ENCODE measurements at places on chromosomes 11 and 22.
A peak's percentile ranks its signal among the peaks of the same experiment; 100 is the strongest.

GRCh38 chr11:81220146-81220895 is 1513.3 kb downstream of the FAM181B start:
- DNase-seq, result no peak

GRCh38 chr11:94002226-94002625 is 18.9 kb upstream of the HEPHL1 start:
- no peak for DNase-seq

DNA sequence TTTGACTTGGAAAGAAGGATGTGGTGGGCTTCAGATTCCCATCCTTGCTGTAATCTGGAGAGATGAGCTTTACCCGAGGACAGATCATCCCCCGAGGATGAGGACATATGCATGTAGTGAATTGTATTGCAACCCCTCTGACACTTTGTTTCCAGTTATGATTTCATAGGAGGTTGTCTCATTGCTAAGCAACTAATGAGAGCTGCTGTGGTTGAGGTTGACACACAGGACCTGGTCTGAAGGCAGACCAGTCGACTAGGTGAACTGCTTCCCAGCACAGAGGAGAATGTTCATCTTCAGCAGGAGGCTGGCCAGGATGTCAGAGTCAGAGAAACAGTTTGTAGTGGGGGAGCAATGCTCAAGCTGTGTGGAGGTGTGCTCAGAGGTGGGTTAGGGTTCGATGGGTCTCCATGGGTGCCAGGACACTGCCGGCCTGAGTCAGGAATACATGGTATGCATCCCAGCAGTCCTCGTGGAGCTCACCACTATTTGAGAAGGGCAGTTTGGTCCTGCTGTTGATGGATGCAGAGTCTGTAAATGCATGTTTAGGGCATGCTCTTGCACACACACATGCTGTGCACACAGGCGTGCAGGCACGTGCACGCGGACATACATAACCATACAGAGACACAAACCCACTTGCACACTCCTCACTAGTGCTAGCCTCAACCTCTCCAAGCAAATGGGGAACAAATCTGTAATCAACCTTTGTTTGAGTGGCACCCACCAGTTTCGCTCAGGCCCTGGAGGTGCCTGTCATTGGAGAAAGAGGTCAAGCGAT is 153.7 kb downstream of the TBC1D22A start:
- DNase-seq, result no peak

- peak; percentile 59 for DNase-seq
Measured at GRCh38 chr11:57349491-57350274, 11.5 kb downstream of the P2RX3 start.

GRCh38 chr11:73215191-73216134 is 2.6 kb upstream of the P2RY2 start:
- no peak for DNase-seq

GRCh38 chr22:49738006-49738405 is 89.7 kb downstream of the BRD1 start:
- no peak for DNase-seq

DNA sequence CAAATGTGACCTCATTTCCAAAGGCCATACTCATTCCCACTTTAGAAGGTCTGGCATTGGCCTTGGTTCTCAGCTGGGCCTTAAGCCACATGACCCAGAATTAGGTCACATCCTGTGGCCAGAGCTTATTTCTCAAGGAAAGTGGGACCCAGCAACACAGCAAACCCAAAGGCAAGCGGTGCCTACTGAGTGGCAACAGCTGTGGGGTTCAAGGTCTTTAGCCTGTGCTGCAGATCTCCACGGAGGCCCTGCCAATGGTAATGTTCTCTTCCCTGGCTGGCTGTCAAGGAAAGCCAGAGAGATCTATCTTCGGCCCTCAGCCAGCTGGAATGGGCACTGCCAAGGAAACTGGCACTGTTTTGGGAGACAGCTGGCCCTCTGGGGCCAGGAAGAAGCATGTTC is 41.5 kb upstream of the TP53I11 start:
- no peak for DNase-seq

- no peak for DNase-seq
Measured at GRCh38 chr22:26115266-26115665, 54.0 kb upstream of the SEZ6L start.

DNA sequence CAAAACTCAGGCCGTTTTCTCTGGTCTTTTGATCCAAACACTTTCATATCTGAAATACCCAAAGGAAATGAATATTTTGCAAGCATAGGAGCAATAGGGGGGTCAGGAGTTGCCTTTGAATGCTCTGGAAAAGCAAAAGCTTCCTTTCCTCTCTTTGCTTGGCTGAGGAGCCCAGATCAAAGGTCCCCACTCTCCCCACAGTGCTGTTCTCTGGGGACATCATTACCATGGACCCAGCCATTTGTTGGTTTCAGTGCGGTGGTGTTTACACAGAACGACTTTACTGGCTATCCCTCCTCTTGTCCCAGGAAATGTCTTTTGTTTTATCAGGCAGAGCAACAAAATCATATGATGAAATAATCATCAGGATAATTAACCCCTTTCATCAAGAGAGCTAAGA is 1089.1 kb downstream of the TBC1D22A start:
- DNase-seq, result no peak

DNA sequence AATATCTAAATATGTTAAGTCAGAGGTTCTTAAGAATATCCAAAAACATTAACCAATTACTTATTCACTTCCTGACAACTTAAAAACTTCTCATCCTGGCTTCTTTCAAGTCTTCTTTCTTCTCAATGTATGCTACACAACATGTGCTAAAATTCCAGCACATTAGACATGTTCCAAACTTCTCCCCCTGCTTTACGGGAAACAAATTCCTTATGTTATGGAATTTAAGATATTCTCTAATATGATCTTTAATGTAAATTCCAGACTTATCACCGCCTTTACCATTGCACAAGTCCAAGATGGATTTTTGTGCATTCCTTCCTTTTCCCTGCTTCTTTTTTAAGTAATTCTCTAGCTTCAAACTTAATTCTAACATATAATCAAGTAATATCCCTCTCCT is 964.5 kb upstream of the CHORDC1 start:
- no peak for DNase-seq

GRCh38 chr22:36365020-36365411 is 22.8 kb downstream of the MYH9 start:
- peak; percentile 88 for DNase-seq

DNA sequence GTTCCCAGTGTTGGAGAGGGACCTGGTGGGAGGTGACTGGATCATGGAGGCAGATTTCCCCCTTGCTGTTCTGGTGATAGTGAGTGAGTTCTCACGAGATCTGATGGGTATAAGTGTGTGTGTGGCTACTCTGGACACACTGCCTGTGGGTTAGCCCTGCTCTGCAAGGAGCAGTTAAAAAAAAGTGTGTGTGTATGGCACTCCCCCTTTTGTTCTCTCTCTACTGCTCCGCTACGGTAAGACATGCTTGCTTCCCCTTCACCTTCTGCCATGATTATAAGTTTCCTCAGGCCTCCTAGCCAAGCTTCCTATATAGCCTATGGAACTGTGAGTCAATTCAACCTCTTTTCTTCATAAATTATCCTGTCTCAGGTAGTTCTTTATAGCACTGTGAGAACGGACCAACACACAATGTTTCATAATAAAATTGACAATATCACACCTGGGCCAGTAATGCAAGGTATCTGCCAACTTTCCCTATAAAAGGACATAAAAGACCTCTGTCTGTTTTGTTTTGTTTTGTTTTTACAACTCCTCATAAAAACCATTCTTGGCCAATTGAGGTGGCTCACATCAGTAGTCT is 20.2 kb downstream of the CLTCL1 start:
- no peak for DNase-seq

GRCh38 chr22:20246368-20247009 is 21.6 kb downstream of the RTN4R start:
- no peak for DNase-seq

DNA sequence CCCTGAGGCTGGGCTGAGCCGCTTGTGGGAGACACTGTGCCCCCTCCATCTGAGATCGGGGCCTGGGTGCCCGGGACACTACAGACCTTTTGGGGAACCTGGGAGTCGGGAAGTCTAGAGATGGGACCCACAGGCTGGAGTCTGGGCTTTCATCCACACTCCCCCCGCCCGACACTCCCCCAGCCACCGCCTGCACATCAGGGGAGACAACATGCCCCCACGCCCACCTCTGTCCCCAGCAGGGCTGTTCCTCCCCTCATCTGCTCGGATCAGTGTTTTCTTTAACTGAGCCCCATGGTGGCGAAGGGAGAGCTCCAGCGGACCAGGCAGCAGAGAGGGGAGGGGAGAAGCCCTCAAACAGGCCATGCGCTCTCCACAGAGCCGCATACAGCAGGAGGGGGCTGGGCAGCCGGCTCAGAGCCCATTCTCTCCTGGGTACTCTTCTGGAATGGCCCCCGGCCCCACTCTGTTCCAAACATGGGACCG is 174.7 kb downstream of the IGLL1 start:
- DNase-seq, result no peak

- DNase-seq, result no peak
Measured at GRCh38 chr11:65912845-65913244, 6.0 kb downstream of the C11orf68 start.

- DNase-seq, result peak; percentile 93
Measured at GRCh38 chr22:17084554-17085276, at the start of gene IL17RA. IL17RA (plus strand) TSS chr22:17085000; CDS start chr22:17085092, 92 bp downstream.

- no peak for DNase-seq
Measured at GRCh38 chr11:35747668-35748067, 85.1 kb downstream of the TRIM44 start.

DNA sequence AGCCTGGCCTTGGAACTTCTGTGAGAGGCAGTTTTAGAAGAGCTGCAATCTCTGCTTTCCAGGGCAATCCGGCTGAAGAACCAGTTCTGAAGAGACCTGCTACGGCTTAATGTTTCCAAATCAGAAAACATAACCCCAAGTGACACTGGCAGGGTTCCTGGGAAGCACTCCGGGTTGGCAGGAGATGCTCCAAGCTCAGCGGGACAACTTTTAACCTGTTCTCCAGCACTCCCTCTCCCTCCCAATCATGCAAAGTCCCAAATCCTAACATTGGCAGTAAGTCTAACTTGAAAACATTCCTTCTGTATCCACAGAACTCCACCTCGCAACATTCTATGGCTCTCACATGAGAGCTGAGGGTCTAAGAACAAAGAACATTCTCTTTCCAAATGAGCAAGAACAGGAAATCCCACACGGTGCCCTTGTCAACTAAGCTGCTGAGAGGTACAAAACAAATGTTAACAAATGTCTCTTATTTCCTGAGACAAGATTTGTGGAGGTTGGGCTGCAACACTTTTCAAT is 48.5 kb upstream of the MN1 start:
- DNase-seq, result no peak

DNA sequence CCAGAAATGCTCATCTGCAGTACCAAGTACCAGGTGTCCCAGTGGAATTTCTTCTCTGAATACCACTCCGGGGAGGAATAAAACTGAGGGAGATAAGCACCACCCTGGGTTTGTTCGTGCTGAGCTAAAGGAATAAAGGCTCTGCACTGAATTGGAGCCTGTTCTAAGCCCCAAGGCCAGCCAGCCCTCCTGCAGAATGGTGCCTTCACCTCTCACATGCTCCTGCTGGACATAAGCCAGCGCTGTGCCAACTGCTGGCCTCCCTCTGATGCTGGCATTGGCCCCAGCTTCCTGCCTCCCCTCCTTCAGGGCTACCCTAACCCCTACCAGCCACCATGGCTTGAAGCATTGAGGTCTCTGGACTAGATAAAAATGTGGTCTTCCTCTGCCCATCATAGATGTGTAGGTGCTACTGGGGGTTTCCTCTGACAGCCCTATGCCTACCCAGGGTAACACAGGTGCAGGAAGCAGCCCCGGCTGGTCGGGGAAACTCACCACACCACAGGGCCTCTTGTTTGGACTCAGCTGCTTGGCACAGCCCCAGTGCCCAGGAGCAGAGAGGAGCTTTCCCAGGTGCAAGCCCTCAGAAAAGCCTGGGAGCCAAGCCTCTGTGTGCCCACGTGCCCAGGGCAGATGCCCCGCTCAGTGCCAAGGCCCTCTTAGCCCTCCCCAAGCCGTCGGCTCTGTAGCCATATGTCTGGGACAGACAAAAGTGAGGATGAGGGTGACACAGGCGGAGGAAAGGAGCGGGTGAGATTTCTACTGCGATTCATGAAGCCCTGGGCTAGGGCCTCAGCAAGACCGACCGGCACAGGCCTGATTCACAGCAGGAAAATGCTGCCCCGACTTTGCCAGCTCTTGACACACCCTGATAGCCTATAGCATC is 34.1 kb upstream of the JAM3 start:
- DNase-seq, result no peak

DNA sequence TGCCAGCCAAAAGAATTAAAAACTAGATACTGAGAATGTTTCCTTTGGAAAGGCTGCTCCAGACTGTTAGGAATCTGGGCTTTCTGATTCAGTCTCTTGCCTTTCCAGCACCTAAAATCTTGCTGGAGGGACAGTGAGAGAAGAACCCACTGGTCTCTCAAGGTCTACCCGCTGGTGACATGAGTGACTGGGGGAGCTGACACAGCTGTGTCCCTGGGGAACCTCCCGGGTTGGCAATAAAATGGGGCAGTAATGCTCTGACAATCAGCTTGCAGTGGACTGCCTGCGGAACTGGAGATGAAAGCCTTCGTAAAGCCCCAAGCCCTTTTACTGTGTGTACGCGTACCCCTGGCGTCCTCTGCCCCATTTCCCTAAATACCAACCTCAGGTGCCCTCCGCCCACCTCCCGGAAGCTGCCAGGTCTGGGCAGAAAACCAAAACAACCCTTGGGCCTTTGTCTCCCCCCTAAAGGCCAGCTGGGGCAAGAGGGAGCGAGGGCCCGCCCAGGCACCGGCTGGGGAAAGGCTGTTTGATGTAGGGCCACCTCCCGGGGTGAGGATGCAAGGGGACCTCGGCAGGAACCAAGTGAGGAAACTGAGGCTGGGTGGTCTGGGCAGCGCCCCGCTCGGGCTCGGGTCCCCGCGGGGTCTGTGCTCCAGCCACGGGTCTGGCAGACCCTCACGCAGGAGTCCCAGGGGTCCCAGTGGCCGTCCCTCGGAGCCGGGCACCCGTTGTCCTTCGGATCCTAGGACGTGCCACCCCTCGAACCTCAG is 741 bp downstream of the CARS1 start:
- peak; percentile 21 for DNase-seq

DNA sequence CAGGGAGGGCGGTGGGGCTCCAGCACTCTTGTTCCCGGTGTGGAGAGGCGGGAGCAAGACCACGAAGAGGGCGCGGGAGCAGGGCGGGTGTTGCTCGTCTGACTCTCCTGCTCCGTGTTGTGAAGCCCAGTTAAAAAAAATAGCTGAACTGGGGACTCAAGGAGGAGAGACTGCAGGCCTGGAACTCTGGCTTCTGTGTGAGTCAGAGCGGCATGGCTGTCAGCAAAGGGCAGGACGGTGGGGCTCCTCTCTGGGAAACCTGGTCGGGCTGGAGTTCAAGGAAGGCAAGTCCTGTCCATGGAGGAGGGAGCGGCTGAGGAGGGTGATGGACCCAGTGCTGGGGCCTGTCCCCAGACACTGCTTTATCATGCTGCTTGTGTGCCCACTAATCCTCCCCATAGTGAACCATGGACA is 152.3 kb downstream of the FEZ1 start:
- DNase-seq, result no peak

- DNase-seq, result no peak
Measured at GRCh38 chr11:130769782-130770535, 146.3 kb downstream of the SNX19 start.

Measured in activated T-cell treated with anti-CD3 and anti-CD28 coated beads, Interleukin-2, amount 50 U/mL, for 4 hours (primary cell).